ENCODE measurements at places on chromosomes 6 and 20. TPM values are rescaled to one million over a fixed set of nuclear protein-coding genes. Genes with fewer than 3 reads are reported as not detected.

- DNase-seq: no peak
Measured at GRCh38 chr6:56821005-56821432, 133.9 kb upstream of the BEND6 start.

DNA sequence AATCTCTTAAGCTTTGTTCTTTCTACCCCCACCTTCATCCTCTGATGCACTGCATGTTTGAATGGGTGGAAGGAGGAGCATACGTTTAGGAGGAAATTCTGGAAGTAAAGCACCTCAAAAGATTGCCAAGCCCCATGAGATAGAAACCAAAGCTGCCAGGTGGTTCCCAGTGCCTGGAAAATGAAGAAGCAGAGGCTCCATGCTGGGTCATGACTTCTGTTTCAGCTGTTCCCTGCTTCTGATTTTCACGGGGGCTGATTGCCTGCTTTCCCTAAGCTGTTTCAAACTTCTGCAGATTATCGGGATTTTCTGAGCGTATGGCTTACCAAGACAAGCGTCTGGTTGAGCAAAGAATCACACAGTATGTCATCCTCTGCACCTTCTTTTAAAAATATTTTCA lies 87.5 kb upstream of the SYNDIG1 start:
- no peak for DNase-seq

DNA sequence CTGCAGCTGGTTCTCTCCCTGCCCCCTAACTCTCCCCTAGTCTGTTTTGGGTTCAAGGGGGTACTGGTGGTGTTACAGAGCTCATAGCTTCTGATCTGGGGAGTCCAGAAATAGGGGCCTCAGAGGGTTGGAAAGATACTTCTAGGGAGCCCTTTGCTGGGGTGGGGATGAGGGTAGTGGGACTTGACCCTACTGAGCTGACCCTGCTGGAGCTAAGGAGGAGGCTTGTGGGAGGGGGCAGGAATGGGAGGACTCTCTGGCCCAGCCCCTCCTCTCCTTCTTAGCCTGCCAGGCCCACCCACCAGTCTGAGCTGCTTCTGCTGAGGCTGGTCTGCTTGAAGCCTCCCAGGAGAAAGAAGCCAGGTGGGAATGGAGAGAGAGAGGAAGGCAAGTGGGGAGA lies at the start of gene EGFL8:
TSS of gene EGFL8 (plus strand) at position 301 of the 400 bp plus-strand sequence. CDS start 1,571 bp downstream, outside the sequence.
- peak; percentile 36 for DNase-seq

DNA sequence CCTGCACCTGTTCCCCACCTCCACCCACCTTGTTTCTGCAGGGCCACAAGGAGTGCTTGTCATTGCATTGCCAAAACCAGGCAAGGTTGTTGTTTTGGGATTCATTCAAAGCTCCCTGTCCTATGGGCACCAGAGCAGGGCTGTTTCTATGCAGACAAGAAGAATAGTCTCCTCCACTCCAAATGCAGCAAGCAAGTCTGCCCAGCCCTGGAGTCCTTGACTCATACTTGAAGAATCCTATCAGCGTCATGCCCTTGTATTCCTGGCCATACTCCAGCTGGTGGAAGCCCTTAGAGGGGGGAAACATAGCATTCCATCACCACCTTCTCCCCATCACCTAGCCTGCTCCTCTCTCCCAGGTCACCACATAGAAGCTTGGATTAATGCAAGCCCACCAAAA lies 145.3 kb upstream of the ECI2 start:
- DNase-seq: no peak

Gene GLYATL3
- total RNA-seq: not detected

- DNase-seq: no peak
Measured at GRCh38 chr20:4509825-4510522, 211.7 kb upstream of the PRND start.

- DNase-seq: no peak
Measured at GRCh38 chr6:49264496-49264895, 198.6 kb downstream of the MMUT start.

- no peak for DNase-seq
Measured at GRCh38 chr6:29917857-29918256, 24.5 kb upstream of the HLA-A start.

DNA sequence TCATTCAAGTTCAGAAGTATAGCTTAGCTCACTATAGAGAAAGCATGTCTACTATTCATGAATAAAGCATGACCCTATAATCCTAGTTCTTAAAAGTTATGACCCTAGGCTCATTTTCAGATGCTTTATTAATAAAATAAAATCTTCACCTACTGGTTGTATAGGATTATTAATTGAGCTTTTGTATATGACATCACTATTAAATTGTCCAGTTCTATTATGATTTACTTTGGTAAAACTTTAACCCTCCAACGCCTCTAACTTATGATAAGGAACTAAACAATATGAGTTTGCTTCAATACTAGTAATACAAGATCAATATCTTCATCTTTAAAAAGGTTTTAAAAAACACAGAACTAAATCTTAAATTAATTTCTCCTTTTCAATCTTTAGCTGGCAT lies 263.4 kb upstream of the THEMIS start:
- DNase-seq: no peak
